ENCODE measurements at places on chromosomes 6 and 20. TPM values are rescaled to one million over a fixed set of nuclear protein-coding genes. Genes with fewer than 3 reads are reported as not detected.

SMPDL3A gene
- polyA plus RNA-seq: 13.4 TPM

PNPLA1 gene
- 2.9 TPM for polyA plus RNA-seq

CLDN20 gene
- 2.4 TPM for polyA plus RNA-seq

SNX9 gene
- polyA plus RNA-seq: 40.3 TPM

TMEM170B gene
- 8.0 TPM for polyA plus RNA-seq

GRCh38 chr20:36344517-36345132 is 38.5 kb downstream of the DLGAP4 start:
- peak; percentile 59 for DNase-seq

GRCh38 chr6:43511824-43512415 is 1.8 kb upstream of the LRRC73 start:
- no peak for DNase-seq

DNA sequence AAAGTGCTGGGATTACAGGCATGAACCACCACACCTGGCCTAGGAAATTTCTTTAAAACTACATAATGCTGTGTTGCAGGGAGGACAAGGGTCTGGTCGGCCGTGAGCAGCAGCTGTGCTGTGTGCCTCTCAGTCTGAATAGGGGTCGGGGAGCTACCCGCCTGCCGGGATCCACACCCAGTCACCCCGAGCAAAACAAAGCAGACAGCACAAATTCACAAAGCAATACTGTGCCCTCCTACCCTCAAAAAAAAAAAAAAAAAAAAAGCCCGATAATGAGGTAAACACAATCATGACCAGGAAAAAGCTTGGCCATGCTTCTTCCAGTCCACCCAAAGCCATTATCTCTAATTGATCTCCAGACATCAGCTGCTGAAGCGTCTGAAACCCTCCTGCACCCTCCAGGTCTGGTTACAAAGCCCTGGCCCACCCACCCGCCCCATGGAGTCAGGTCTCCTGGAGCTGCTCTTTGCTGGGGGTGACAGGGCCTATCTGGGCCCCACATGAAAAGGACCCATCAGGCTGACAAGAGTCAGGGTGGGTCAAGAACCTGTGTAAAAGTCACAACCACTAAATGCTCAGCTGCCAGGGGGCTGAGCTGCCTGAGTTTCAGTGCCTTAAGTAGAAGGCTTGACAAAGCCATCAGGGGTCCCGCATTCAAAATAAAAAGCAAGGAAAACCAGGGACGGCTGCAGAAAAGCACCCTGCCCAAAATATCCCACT is 88.2 kb downstream of the NOL4L start:
- DNase-seq: no peak

- no peak for DNase-seq
Measured at GRCh38 chr6:33967966-33968724, 164.3 kb upstream of the MLN start.

DNA sequence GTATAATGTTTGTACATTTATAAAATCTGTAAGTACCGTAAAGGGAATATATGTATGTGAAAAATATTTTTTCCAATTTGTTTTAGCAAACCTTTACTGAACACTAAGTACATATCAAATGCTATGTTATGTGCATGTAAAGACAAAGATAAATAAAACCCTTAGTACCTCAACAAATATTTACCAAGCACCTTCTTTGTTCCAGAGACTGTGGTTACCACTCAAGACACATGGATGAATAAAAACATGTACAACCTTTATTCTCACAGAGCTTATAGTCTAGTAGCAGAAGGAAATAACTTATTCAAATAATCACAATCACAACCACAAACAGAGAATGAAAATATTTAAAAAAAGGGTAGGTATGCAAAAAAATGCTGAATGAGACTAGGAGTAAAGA is 17.5 kb downstream of the TMX4 start:
- no peak for DNase-seq
